ENCODE measurements at places on chromosomes 16 and 17. TPM values are rescaled to one million over a fixed set of nuclear protein-coding genes. Genes with fewer than 3 reads are reported as not detected.

Gene AOC3
- total RNA-seq: 0.86 TPM

Gene ADORA2B
- total RNA-seq: 13.3 TPM

Gene IRX5
- 1.9 TPM for total RNA-seq

Gene IGFALS
- not detected for total RNA-seq

Gene ZACN
- 0.28 TPM for total RNA-seq

Gene GNGT2
- total RNA-seq: 0.72 TPM
